Islet precursor cell (in vitro differentiated cells): ENCODE measurements at places on chromosomes 5 and 9.

DNA sequence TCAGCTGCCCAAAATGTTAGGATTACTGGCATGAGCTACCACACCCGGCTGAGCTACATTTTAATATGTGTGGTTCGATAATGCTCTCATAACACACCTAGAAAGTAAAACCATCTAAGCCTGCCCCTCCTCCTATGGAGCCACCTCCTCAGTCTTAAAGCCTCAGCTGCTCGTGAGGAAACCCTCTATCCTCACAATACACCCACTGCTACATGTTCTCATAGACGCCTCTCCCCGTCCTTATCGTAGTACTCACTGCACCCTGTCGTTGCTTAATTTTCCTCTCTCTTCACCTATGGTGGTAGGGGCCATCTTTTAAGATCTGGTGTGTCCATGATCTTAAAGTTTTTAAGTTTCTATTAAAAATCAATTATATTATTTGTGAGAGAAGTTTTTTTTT lies 72.9 kb downstream of the RCL1 start:
- DNase-seq: no peak

DNA sequence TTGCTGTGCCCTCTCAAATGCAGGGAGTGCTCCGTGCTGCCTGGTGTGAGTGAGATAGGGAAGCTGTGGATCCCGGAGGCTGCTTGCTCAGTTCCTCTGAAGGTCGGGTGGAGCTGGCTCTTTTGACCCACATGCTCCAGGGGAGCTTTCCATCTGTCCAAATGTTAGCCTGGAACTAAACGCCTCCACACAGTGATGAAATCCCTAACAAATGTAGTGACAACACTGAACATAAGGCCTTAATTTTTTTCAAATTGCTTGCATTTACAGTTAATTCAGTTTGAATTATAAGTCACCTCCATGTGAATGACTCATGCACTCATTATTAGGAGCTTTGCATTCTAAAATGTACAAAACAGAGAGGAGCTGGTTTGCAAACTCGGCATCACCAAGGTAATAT lies 27.0 kb downstream of the PRDM6 start:
- DNase-seq: no peak

- no peak for DNase-seq
Measured at GRCh38 chr9:101590901-101591300, 3.9 kb downstream of the PPP3R2 start.

- DNase-seq: no peak
Measured at GRCh38 chr5:89303033-89303480, 420.1 kb upstream of the MEF2C start.

DNA sequence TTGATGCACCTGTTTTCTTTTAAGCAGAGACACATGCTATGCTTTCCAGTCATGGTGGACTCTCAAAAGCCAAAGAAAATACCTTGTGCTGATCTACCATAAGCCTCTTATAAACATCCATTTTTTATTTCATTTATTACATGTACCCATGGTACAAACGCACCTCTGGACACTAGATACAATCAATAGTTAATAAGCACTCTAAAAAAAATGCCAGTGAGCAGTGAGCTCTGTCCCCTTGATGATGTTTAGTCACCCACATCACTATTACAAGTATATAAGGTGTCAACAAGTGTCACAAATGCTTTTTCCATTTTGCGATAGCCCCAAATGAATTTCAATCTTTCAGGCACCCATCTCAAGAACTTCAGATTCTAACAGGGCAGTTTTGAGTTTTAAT lies 5.9 kb downstream of the KLF4 start:
- no peak for DNase-seq

DNA sequence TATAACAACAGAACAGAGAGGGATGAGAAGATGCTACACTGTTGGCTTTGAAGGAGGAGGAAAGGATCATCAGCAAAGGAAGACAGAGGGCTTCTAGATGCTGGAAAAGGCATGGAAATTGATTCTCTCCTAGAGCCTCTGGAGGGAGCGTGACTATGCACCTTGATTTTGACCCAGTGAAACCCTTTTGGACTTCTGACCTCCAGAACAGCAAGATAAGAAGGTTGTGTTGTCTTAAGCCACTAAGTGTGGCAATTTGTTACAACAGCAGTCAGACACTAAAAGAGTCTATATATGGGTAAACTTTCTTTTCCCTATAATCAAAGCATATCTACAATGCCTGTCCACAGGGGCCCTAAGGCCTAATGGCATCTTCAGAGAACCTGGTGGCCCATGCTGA lies 56.1 kb upstream of the MVB12B start:
- DNase-seq: no peak
